ENCODE measurements at places on chromosomes 7 and 10. TPM values are rescaled to one million over a fixed set of nuclear protein-coding genes. Genes with fewer than 3 reads are reported as not detected.
A peak's percentile ranks its signal among the peaks of the same experiment; 100 is the strongest.

Gene FAM149B1
- polyA plus RNA-seq = 5.7 TPM

Gene UPK3B
- polyA plus RNA-seq = not detected

- H3K4me3 ChIP-seq = peak overlapping the region; percentile 29
- peaks cover 17% of the 10 kb centered on the region for H3K36me3 ChIP-seq
- no peaks in the 10 kb centered on the region for H3K27me3 ChIP-seq
- peak overlapping the region; percentile 86 for H3K27ac ChIP-seq
- peaks cover 79% of the 10 kb centered on the region for H3K4me1 ChIP-seq
Observed at GRCh38 chr7:5699467-5700384, 81.7 kb downstream of the RNF216 start.

Gene MYH16
- not detected for polyA plus RNA-seq

DNA sequence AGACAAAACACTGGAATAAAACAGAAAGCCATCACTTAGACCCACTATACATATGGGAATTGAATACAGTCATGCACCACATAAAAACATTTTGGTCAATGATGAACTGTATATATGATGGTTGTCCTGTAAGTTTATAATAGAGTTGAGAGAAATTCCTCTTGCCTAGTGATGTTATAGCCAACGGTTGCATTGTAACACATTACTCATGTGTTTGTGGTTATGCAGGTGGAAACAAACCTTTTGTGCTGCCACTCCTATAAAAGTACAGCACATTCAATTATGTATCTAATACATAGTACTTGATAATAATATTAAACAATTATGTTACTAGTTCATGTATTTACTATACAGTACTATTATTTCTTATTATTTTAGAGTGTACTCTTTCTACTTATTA lies 381.2 kb upstream of the MBL2 start:
- no peak overlapping the region for H3K27ac ChIP-seq
- DNase-seq = no peak
- no peaks in the 10 kb centered on the region for H3K27me3 ChIP-seq
- H3K4me1 ChIP-seq = no peaks in the 10 kb centered on the region
- H3K4me3 ChIP-seq = no peak overlapping the region

DNA sequence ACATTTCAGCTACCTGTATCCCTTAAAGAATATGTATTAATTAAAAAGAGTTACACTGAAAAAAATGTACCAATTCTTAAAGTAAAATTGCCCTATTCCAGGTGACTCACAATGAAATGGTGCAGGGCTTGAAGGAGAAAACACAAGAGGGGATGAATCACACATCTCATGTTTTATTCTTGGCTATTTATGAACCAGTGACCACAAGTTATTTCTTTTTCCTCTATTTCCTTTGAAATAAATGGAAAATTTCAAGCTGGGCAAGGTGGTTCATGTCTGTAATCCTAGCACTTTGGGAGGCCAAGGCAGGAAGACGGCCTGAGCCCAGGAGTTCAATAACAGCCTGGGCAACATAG lies 106.8 kb downstream of the UBE2H start:
- peaks cover 24% of the 10 kb centered on the region for H3K4me1 ChIP-seq
- no peaks in the 10 kb centered on the region for H3K27me3 ChIP-seq
- no peak overlapping the region for H3K4me3 ChIP-seq
- H3K36me3 ChIP-seq = no peaks in the 10 kb centered on the region
- no peak for DNase-seq
- H3K27ac ChIP-seq = no peak overlapping the region

DNA sequence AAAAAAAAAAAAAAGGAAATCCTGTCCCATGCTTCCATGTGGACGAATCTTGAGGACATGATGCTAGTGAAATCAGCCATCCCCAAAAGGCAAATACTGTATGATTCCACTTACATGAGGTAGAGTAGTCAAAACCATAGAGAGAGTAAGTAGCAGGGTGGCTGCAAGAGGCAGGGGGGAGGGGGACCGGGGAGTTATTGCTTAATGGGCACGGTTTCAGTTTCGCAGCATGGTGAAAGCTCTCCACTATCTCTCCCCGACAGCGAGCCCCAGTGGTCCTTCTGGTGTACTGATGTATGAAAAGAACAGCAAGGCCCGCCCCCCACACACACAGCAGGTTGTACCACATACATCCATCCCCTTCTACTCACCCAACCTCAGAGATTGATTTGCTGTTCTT lies 32.8 kb downstream of the NOD1 start:
- H3K4me3 ChIP-seq = no peak overlapping the region
- DNase-seq = peak; percentile 85
- peaks cover 4% of the 10 kb centered on the region for H3K36me3 ChIP-seq
- H3K27me3 ChIP-seq = no peaks in the 10 kb centered on the region

DNA sequence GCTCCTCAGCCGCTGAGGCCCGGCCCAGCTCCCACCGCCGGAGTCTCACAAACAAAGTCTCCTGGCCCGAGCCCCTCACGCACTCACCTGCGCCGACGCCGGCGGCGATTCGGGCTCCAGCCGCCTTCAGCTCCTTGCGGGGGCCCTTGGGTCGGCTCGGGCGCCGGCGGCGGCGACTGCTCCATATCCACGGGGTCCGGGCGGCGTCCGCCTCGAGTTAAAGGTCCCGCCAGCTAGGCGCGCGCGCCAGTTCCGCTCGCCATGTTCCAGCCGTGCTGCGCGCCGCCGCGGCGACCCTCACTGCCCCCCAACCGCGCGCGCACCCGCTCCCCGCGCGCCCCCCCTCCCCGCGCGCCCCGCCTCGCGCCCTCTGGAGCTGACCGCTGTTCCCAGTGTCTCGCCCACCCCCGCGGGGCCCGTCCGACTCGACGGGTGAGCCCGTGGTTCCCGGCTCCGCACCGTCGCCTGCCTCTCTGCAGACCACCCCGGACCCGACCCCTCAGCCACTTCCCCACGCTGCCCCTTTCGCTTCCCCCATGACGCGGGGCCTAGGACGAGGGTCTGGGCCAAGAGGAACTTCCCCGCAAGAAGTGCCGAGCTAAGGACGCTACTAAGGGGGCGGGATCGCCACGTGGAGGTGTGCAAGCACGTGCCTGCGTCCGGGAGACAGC lies 396.1 kb downstream of the ZNF33B start:
- peak overlapping the region; percentile 25 for H3K4me3 ChIP-seq
- no peaks in the 10 kb centered on the region for H3K27me3 ChIP-seq
- H3K4me1 ChIP-seq = no peaks in the 10 kb centered on the region
- no peak for DNase-seq
- no peaks in the 10 kb centered on the region for H3K36me3 ChIP-seq

DNA sequence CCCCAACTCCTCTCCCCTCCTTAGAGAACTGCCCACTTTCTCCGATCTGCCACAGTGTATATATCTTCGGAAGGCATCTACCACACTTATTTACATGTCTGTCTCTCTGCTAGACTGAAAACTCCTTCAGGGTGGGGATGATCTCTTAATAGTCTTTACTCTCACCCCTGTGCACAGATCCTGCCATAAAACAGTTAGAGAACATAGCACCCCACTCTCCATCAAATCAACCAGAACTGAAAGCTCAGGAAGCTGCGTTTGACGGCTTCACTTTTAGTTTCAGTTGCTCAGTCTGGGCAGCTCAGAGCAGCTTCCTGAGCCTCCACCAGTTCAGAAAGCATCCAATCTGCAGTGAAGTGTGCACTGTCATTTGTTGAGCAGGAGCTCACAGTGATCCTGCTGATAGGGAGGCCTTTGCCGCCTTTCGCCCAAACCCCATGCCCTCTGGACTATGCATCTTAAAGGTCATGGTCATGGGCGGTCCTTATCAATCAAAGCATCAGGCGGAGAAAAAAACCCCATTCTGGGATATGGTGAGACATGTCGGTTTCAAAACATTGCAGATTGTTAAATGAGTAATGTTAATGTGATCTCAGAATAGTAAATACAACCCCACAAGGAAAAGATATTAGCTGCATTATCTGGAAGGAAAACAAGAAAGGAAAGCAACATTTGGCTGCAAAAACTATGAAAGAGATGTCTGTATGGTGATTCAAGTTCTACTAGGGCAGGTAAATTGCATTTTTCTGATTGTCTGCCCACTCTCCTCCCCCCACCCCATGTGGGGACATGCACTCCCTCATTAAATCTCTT lies 167.1 kb upstream of the ADO start:
- H3K4me1 ChIP-seq = peaks cover 29% of the 10 kb centered on the region
- H3K4me3 ChIP-seq = no peak overlapping the region
- no peaks in the 10 kb centered on the region for H3K27me3 ChIP-seq
- no peak overlapping the region for H3K27ac ChIP-seq
- no peaks in the 10 kb centered on the region for H3K36me3 ChIP-seq

Gene RSPH10B2
- polyA plus RNA-seq = not detected

DNA sequence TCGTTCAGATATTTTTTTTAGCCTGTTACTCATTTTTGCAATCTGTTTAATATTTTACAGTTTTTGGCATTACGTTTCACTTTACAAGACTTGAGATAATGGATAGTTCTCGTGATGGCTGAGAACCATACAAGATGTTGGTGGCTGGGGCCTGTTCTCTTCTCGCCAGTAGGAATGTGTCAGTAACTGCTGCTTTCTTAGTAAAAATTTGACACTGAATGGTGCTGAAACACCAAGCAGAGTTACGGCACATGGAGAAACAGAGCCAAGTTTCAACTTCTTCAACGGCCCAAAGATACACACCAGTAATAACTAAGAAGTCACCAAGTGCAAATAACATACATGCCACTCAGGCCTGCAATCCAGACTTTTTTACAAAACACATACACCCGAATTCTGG lies 130.4 kb downstream of the NRP1 start:
- H3K4me1 ChIP-seq = no peaks in the 10 kb centered on the region
- H3K4me3 ChIP-seq = no peak overlapping the region
- H3K27me3 ChIP-seq = no peaks in the 10 kb centered on the region
- no peaks in the 10 kb centered on the region for H3K36me3 ChIP-seq
- no peak for DNase-seq
- no peak overlapping the region for H3K27ac ChIP-seq

- H3K4me1 ChIP-seq = peaks cover 96% of the 10 kb centered on the region
- DNase-seq = no peak
- peak overlapping the region; percentile 88 for H3K4me3 ChIP-seq
Observed at GRCh38 chr7:43647673-43648472, 65.0 kb downstream of the STK17A start.

DNA sequence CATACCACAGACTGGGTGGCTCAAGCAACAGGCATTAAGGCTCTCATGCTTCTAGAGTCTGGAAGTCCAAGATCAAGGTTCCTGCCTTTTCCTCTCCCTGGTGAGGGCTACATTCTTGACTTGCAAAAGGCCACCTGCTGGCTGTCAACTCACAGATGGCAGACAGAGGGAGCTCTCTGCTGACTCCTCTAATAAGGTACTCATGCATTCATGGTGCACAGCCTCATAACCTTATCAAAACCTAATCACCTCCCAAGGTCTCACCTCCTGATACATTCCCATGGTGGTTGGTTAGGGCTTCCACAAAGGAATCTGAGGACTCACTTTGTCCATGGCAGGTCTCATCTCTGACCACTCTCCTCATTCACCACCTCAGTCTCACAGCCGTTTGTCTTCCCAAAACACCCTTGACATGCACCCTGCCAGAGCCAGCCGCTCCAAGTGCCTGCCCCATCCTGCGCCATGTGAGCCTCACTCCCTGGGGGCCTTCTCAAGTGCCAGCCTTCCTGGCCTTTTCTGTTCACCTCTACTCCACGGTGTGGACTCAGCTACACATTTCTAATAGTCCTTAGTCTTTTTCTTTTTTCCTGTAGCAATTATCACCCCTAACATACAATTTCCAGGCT lies 400.3 kb upstream of the ADARB2 start:
- no peak for DNase-seq
- H3K4me3 ChIP-seq = no peak overlapping the region
- no peaks in the 10 kb centered on the region for H3K36me3 ChIP-seq

Gene ETV1
- not detected for polyA plus RNA-seq

GRCh38 chr10:88989824-88990383 lies 694 bp upstream of the FAS start:
- peaks cover 8% of the 10 kb centered on the region for H3K36me3 ChIP-seq
- DNase-seq = no peak
- H3K4me1 ChIP-seq = peaks cover 24% of the 10 kb centered on the region
- H3K27ac ChIP-seq = peak overlapping the region; percentile 85

DNA sequence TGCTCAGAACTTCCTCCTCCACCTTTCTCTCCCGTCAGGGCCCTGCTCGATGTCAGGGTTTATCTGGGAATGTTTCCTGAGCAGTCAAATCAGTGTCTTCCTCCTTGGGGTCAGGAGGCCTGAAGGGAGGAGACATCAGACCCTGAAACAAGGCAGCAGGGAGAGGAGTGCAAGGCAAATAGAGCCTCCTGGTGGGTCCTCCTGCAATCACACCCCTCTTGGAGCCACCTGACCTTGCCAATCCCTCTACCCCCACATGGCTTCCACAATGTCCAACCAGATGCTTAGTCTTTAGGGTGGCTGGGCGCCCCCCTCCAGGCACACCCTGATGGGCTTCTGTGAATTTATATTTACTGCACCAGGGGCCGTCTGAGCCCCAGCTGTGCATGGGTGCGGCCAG lies 12.2 kb downstream of the GPR26 start:
- H3K4me3 ChIP-seq = no peak overlapping the region
- peaks cover 3% of the 10 kb centered on the region for H3K4me1 ChIP-seq
- no peaks in the 10 kb centered on the region for H3K36me3 ChIP-seq
- H3K27ac ChIP-seq = no peak overlapping the region
- no peak for DNase-seq

- peak overlapping the region; percentile 66 for H3K4me3 ChIP-seq
- no peaks in the 10 kb centered on the region for H3K27me3 ChIP-seq
- H3K36me3 ChIP-seq = peaks cover 6% of the 10 kb centered on the region
- peak overlapping the region; percentile 81 for H3K27ac ChIP-seq
- no peak for DNase-seq
- peaks cover 68% of the 10 kb centered on the region for H3K4me1 ChIP-seq
Observed at GRCh38 chr7:2233926-2234325, 1.2 kb upstream of the MAD1L1 start.

Gene SEC24C
- 20.3 TPM for polyA plus RNA-seq

DNA sequence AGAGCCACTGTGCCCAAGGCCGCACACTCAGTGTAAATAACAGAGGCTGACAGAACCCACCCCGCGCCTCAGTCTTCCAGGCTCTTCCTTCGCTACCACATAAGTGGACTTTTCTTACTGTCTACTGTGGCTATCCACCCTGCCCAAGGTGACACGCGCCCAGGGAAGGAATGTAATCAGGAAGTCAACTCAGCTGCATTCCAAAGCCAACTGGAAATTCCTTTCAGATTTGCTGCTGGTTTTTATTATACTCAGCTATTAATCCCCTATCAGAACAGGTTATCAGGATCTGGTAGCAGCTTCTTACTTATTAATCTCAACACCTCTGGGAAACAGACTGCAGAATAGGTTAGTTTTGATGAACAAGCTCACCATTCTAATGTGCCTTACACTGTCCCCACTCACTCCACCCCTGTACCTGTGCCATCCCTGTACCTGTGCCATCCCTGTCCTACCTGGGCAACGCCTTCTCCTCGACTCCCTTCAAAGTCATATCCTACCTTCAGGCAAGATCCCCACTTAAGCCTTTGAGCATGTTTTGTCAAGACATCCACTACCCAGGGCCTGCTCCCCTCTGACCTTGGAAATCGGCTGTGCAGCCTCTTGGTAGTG lies 90.7 kb downstream of the NHLRC2 start:
- peaks cover 8% of the 10 kb centered on the region for H3K36me3 ChIP-seq
- H3K27ac ChIP-seq = peak overlapping the region; percentile 69
- DNase-seq = no peak
- no peaks in the 10 kb centered on the region for H3K4me1 ChIP-seq
- no peaks in the 10 kb centered on the region for H3K27me3 ChIP-seq

All from naive B cell (primary cell).